ENCODE measurements at places on chromosomes 7 and 10. TPM values are rescaled to one million over a fixed set of nuclear protein-coding genes. Genes with fewer than 3 reads are reported as not detected.

WDR86 gene
- total RNA-seq: not detected

GRCh38 chr10:22536620-22537019 is 177.8 kb downstream of the PIP4K2A start:
- H3K4me1 ChIP-seq: no peaks in the 10 kb centered on the region
- peaks cover 18% of the 10 kb centered on the region for H3K36me3 ChIP-seq
- H3K27me3 ChIP-seq: no peaks in the 10 kb centered on the region
- no peak overlapping the region for H3K4me3 ChIP-seq

DNA sequence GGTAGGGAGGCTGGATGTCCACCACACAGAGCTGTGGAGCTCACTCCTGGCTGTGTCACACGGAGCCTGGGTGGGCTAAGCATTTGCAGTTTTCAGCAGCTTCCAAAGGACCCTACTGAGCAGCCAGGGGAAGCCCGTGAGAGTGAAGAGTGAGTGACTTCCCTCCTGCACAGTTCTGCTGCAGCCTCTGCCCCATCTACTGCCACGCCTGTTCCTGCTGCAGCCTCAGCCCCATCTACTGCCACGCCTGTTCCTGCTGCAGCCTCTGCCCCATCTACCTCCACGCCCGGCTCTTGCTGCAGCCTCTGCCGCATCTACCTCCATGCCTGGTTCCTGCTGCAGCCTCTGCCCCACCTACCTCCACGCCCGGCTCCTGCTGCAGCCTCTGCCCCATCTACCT is 12.2 kb downstream of the ADAM8 start:
- peaks cover 11% of the 10 kb centered on the region for H3K4me1 ChIP-seq
- no peaks in the 10 kb centered on the region for H3K36me3 ChIP-seq
- DNase-seq: no peak
- no peak overlapping the region for H3K4me3 ChIP-seq

DNA sequence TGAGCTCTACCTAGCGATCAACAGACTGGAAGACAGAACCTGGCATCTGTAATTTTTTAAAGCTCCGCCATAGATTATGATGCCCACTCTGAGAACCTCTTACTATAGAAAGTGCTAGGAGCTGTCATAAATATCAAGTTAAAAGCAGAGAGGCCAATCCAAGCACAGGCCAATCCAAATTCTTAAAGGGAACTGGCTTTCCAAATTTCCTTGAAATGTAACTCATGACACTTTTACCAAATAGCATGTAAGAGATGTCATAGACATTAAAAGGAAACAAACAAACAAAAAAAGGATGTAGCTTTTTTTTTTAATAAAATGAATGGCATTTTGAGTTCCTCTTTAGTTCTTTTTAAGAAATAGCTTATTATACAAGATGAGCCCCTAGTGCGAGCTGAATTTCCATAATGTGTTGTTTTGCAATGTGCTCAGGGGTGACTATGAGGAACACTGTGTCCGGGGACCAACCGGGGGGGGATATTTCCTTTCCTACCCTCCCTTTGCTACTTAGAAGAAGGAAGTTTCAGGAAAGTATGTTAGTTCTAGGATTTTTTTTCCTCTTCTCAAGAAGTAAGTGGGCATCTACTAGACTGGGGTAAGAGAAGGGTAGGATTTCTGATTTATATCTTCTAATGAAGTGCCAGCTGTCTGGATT is 23.7 kb upstream of the MRC1 start:
- H3K36me3 ChIP-seq: no peaks in the 10 kb centered on the region
- peaks cover 4% of the 10 kb centered on the region for H3K4me1 ChIP-seq
- H3K27ac ChIP-seq: no peak overlapping the region
- H3K4me3 ChIP-seq: no peak overlapping the region
- H3K27me3 ChIP-seq: no peaks in the 10 kb centered on the region

MNX1 gene
- total RNA-seq: not detected

DNA sequence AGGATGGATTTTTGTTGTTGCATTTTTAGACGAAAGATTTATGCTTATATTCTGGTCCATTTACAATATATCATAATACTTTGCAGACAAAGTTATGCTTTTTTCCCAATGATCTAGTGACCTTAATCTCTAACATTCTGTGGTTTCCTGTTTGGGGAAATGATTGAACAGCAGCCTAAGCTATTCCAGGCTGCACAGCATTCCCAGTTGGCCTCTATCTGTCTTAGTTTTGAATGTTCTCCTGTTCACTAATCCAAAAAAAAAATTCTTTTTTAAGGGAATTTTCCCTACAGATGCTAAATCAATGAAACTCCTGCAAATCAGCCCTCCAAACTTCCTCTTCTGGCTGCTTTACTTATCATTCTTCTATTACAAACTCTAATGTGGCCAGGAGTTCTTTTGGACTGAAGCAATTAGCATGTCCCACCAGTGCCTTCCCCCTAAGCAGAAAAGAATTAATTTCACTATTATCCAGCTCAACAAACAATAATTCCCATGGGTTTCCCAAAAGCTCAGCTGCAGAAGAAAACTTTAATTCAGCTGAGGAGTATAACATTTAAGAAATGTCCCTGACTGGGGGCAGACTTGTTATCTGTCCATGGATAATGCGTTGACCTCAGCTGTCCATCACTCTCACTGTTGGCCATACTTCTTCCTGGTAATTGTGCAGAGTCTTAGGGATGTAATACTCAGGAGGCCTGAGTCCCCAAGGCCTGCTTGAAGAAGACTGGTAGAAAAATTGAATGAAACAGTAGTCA is 81.9 kb upstream of the TRIL start:
- no peaks in the 10 kb centered on the region for H3K36me3 ChIP-seq
- no peak overlapping the region for H3K4me3 ChIP-seq
- no peaks in the 10 kb centered on the region for H3K4me1 ChIP-seq

- H3K36me3 ChIP-seq: no peaks in the 10 kb centered on the region
- H3K4me3 ChIP-seq: no peak overlapping the region
- no peaks in the 10 kb centered on the region for H3K27me3 ChIP-seq
- no peak for DNase-seq
Measured at GRCh38 chr7:26440233-26441001, 148.8 kb downstream of the SNX10 start.

DNA sequence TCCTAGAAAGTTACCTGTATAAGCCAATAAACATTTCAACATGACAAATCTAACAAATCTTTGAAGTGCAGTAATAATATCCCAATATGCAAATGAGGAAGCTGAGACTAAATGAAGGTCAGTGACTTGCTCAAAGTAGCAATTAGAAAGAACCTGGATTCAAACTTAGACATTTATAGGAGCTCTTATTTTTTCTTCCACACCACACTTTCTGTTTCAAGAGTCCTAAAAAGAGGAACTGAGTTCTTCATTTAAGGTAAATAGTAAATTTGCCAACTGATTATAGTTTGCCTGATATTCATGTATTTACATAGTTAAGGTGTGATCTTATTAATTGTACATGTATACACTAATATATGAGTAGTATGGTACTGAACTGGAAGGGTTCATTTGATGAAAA is 44.0 kb downstream of the KLHDC10 start:
- H3K4me1 ChIP-seq: no peaks in the 10 kb centered on the region
- no peak for DNase-seq
- H3K4me3 ChIP-seq: no peak overlapping the region

All from IMR-90 (cell line).